Small intestine (tissue), 16 donors: ENCODE measurements at places on chromosomes 7 and 10.

DNA sequence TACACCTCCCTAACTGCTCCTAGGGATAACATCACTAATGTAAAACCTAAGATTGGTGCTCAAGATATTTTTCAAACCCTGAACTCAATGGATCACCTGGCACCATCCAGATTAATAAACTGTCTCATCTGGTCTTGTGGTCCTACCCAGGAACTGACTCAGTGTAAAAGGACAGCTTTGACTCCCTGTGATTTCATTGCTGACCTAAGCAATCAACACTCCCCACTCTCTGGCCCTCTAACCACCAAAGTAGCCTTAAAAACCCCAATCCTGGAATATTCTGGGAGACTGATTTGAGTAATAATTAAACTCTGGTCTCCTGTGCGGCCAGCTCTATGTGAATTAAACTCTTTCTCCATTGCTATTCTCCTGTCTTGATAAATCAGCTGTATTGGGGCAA, 6.2 kb upstream of the USP54 start:
- no peak for DNase-seq

- DNase-seq: no peak
Measured at GRCh38 chr7:7897509-7897908, 71.1 kb upstream of the GLCCI1 start.

DNA sequence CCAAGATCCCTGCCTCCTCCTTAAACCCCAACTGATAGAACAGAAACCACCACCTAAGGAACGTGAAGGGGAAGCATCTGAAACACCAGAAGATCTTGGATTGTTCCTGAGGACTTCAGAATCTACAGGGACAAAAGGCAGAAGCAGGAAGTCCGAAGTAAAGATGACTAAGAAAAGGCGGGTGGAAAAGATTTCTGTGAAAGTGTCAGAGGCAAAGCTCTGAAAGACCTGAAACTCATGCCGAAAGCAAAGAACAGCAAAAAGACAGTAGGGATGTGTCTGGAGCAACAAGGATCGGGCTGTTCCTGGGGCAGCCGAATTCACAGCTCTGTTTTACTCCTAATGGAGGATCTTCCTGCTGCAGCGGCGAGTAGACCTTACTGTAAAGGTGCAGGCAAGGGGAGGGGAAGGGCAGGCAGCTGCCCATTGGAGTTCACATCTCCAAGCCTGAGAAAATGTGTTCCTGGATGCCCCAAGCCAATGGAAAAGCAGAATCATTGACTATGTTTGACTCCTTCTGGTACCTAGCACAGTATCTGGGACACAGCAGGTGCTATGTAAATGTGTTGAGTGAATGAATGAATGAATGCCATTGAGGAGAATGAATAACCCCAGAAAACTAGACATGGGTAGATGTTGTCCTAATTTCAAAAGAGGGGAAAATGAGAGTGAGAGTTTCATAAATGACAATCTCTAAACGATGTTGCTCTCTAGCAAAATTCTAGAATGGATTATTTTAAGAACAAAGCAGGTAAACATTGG, 40.4 kb downstream of the PDIA4 start:
- no peak for DNase-seq

DNA sequence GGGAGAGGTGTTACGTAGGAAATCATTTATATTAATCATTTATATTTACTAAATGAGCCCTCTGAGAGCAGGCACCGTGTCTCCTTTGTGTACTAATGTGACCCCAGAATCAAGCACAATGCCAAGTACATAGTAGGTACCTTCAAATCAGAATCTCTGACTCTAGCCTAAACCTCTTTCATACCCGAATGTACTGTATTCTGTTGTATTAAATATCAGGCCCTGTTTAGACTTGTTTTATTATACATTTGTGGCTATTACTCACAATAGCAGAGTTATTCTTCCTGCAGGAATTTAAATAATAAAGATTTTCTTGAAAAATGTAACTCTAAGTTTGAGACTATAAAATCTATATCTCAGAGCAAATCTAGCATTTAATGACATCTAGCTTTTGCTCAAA, 297.3 kb downstream of the EXOC4 start:
- DNase-seq: no peak

DNA sequence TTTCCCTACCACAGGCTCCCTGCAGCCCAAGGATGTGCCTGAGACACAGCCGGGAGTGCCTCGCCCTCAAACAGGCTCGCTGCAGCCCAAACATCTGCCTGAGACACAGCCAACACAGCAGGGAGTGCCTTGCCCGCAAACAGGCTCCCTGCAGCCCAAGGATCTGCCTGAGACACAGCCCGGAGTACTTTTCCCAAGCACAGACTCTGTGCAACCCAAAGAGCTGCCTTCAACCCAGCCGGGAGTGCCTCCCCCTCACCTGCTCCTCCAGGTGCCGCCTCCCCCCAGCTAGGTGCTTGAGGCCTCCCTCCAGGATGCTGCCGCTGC, 42.9 kb downstream of the ANTXRL start:
- DNase-seq: no peak

- no peak for DNase-seq
Measured at GRCh38 chr7:30200591-30200990, 65.8 kb downstream of the MTURN start.

DNA sequence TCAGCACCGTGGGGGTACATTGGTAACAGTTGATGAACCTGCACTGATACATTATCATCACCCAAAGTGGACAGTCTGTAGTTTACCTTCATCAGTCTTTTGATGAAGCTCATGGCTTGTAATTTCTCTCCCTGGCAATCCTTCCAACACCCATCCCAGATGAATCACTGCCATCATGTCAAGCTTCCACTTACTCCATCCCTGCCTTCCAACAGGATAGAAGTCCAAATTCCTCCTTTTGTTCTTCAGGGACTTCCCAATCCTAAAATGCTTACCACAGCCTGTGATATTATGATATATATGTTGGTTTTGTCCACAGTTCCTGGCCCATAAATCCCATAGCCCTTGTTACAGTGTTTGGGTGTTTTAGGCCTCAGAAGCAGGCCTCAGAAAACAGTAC, 16.1 kb downstream of the SNX10 start:
- no peak for DNase-seq

GRCh38 chr10:122245136-122245535, 26.0 kb upstream of the BTBD16 start:
- DNase-seq: no peak

- no peak for DNase-seq
Measured at GRCh38 chr10:42780456-42780855, 2.1 kb upstream of the BMS1 start.

GRCh38 chr10:70277396-70278030, 6.3 kb downstream of the NPFFR1 start:
- no peak for DNase-seq
